Left hindlimb (tissue), 1 donor: ENCODE measurements at places on chromosomes 12 and 14.

- peak; percentile 95 for DNase-seq
These were observed 1.4 kb upstream of the FOS start for GRCh38 chr14:75277008-75277814.

DNA sequence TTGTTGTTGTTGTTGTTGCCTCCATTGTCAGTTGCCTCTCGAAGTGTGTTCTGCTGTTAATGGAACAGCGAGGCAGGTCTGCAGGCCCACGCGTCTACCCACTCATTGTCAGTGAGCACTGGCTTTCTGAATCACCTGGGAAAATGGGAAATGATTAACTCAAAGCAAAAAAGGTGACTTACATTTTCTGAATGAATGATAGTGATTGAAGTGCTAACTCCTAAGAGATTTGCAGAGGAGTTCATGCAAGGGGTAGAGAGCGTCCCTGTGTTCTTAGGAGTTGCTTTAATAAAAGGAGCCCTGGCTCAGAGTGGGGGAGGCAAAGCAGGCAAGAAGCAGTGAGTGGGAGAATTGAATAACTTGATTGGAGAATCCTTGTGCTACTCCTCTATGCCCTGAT, 177.6 kb downstream of the CAND1 start:
- no peak for DNase-seq

- no peak for DNase-seq
These were observed 2.8 kb downstream of the NKX2-8 start for GRCh38 chr14:36579573-36580140.

GRCh38 chr14:35938770-35939169, 112.6 kb downstream of the BRMS1L start:
- DNase-seq = no peak

- no peak for DNase-seq
These were observed 211.0 kb upstream of the NUDT4 start for GRCh38 chr12:93166541-93167307.

GRCh38 chr14:104444159-104445030, 135.2 kb upstream of the C14orf180 start:
- no peak for DNase-seq

GRCh38 chr12:69936214-69936731, 111.2 kb downstream of the MYRFL start:
- DNase-seq = no peak

- DNase-seq = no peak
These were observed 615 bp downstream of the CDKN1B start for GRCh38 chr12:12717586-12718380.

DNA sequence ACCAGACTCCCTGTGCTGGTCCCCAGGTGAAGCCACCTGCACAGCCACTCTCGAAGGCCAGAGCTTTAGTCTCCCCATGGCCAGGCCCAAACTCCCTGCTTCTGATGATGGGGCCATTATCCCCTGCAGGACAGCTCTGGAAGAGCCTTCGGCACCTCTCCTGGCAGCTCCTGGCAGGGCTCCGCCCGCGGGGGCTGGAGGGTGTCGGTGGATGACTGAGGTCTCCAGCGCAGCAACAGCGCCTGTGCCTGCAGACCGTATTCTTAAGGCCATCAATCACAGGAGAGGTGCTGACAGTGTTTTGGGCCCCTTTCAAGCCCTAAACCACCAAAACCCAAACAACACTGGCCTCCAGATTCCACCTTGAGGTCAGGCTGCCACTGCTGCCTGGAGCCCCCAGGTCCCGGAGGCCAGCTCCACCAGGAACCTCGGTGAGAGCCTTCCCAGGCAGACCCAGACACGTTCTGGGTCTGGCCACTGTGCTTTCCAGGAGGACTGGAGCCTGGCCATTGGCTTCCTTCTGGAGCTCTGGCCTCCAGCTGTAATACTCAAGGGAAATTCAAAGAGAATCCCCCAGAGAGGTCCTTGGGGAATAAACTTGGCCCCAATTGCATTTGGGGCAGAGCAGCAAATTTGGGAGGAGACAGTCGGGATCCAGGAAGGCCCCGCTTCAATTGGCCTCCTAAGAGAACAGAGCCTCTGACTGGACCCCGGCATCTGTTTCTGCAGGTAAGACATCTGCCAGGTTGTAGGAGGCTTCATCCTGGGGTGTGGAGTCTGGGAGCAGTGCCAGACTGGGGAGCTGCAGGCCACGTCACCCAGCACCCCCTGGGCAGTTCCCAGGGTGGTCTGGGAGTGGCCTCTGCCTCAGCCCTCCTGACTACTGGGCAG, 210.6 kb upstream of the RTL1 start:
- peak; percentile 27 for DNase-seq

DNA sequence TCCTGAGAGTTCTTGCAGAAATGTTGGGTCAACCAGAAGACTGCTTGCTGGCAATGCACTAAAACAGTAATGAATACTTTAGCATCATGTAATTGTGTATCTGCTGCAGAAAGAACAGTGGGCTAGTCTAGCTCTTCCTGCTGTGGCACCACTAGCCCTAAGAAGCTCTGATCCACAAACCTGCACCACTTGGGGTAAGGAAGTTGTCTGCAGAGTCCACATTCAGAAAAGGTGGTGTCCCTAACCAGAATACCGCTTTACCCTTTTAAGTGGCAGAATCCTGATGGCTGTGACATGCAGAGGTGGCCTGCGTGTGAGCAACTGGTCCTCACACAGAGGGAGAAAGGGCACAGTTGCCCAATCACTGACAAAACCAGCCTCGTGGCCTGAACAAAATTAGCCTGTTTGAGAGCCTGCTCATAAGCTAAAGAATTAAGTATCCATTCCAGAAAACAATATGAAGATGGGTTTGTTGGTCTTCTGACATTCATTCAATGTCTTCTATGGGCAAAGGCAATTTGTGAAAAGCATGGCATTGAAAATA, 165.8 kb downstream of the PPM1H start:
- DNase-seq = no peak

DNA sequence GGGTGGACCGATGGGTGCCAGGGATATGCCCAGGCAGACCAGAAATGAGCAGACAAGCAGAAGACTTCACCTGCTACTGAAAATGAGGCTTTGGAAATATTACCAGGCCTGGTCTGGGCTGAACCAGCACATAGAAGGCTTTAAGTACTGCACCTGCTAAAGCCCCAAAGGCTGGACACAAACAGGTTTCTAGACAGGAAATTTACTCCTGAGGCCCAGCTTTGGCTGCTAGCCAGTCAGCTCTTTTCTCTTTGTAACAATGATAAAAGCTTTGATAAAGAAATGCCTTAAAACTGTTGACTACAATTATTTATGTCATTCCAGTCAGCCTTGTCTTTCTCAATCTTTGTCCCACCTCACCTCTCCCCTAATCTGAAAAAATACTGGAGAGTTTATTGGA, 228.9 kb upstream of the EGLN3 start:
- DNase-seq = no peak

DNA sequence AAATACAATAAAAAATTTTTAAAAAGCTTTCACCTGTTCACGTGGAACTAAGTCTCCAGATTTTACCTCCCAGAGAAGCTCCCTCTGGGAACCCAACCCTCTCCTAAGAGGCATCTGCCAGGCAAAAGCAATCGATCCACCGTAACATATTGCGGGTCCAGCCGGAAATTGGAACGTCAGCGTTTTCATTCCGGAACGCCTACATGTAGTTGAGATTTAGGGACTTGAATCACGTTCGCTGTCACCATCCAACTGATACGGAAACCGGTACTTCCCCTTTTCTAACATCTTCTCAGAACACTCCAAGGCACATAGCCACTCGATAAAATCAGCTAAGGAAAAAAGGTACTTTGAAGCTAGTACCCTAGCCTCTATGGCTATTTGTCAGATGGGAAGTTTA, 70.3 kb downstream of the COX16 start:
- no peak for DNase-seq

DNA sequence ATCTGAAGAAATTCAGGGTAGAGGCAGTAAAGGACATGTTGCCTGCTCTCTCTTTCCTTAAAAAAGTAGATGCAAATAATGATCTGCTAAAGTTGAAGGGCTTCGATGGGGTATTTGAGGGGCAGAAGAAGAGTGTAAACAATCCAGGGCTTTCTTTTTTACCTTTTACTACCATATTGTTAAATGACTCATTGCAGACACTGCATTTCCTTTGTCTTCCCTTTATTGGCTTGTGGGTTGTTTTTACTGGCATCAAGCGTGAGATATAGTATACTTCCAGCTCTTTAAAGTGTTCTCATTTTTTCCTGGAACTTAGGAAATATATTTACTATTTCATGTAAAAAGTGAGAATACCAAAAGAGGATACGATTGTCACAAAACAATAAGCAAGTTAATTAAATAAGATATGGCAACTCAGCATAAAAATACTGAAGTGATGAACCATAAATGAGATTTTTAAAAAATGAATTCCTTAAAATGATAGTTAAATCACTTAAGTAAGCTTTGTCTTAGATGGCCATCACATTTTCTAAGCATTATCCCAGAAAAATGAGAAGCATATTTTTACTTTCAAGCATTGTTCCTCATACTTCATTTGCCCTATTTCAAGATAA, 72.3 kb upstream of the KRAS start:
- no peak for DNase-seq

GRCh38 chr12:5567016-5567725, 135.3 kb downstream of the NTF3 start:
- peak; percentile 79 for DNase-seq

DNA sequence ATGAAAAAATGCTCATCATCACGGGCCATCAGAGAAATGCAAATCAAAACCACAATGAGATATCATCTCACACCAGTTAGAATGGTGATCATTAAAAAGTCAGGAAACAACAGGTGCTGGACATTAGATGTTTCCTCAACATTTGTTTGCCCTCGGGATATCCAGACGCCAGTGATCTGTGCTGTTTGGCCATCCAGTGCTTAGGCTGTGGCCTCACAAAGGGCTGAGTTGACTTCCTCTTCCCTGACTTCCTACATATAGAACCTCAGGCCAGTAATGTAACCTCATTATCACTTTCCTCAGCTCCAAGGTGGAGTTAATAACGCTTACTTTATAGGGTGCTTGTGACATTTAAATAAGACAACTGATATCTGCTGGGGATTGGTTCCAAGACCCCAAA, 51.8 kb downstream of the SLC15A5 start:
- DNase-seq = no peak

DNA sequence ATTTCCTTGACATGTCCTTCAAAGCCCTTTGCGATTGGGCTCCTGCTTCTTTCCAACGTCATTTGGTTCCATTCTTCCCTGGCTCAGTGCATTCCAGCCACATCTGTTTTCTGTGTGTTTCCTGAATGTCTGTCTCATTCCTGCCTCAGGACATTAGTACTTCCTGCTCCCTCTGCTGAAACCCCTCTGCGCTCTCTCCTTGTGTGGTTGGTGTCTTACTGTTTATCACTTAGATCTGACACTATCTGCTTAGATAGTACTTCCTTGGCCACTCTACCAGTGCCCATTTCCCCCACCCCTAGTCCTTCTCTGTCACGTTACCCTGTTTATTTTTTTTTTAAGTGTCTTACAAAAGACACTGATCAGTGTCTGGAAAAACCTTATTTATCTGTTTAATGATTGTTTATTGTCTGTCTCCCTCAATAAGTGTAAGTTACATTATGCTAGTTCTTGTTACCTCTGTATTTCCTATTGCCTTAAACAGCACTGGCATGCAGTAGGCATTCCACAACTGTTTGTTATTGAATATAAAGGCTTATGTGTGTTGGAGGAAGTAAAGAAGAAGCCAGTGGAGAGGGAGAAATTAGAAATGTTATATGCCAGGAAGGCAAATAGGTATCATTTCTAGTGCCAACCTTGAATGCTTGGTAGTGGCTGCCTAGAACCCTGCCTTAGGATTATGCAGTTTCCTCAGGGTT, 21.5 kb downstream of the DYRK2 start:
- no peak for DNase-seq

- DNase-seq = no peak
These were observed 61.0 kb downstream of the LRRC74A start for GRCh38 chr14:76887191-76887590.

- DNase-seq = no peak
These were observed 6.0 kb downstream of the FBXW8 start for GRCh38 chr12:116916714-116917114.

DNA sequence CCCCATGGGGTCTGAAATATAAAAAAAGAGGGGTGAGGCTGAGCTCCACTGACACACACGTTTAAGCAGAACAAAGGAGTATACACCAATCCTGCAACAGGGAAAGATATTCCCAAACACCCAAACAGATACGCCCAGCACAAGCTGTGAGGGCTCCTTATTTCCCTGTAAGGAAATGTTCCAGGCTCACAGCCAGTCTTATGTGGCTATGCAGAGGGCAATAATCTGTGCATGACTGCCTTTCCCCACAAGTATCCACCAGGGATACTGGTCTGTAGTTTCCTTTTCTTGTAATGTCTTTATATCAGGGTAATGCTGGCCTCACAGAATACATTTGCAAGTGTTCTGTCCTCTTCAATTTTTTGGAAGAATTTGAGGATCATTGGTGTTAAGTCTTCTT, 141.7 kb upstream of the DAAM1 start:
- DNase-seq = no peak

DNA sequence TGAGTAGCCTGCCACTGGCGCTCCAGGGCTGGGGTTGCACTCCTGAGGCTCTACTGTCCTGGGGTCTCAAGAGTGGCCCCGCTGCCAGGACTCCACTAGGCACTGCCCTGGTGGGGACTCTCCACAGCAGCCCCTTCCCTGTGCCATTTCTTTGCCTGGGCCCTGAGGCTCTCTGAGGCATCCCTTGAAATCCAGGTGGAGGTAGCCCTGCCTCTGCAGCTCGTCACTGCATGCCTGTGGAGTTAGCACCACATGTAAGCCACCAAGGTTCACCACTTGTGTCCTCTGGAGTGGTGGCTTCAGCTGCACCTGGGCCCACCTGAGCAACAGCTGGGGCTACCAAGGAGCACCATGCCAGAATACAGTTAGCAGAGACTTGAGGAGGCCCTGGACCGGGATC, 39.9 kb upstream of the BATF start:
- no peak for DNase-seq

DNA sequence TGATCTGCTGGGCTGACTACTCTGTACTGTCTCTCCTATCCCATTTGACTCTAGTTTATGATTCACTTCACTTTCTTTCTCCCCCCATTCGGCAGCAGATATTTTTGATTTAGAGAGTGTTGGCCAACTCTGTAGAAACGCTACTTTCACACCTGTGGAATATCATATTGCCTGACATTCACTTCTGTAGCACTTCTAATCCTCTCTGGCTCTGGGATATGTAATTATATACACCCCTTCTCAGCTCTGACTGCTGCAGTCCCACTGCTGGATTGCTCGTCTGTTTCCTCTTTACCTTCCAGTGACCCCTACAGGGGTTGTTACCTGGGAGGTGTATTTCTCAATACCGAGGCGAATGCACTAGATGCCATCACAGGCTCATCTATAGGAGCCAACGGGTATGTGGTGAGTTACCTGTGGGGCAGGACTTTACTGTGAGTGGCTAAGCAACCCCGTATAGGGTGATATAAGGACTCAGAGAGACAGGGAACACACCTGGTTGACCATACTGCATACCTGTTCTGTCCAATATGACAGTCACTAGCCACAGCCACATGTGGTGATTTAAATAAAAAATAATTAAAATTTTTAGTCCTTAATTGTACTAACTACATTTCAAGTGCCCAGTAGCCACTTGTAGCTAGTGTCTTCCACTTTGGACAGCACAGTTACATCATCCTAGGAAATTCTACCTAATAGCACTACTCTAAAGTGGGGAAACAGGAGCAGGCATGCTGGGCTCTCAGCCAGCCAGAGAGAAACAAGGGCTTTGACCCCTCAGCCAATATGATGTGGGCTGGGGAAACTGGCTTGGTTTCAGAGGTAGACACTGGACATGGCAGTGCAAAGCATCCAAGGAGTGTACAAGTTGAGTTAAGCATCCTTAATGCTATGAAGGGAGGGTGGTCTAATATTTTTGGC, 95.0 kb downstream of the C12orf75 start:
- DNase-seq = no peak

GRCh38 chr12:57983146-57983857, 41.9 kb downstream of the ATP23 start:
- peak; percentile 45 for DNase-seq
